ENCODE measurements at places on chromosomes 4 and X.
A peak's percentile ranks its signal among the peaks of the same experiment; 100 is the strongest.

- peak; percentile 89 for DNase-seq
Observed at GRCh38 chrX:39730662-39731329, 367.0 kb downstream of the BCOR start.

DNA sequence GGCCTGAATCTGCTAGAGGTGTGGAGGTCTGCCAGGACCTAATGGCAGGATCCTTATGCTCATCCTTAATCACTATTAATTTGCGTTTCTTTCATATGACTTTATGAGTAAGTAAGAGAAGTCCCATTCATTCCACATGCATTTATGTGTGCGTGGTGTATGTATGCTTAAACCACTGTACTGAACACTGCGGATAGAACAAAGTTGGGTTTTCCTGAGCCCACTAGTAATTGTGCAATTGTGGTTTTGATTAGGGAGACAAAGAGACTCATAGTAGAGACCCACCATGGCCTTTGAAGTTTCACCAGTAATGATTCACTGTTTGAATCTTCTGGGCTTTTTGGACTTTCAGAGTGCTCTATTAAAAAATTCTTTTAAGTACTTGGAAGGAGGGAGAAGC is 498.5 kb upstream of the DIPK2B start:
- peak; percentile 51 for DNase-seq

- DNase-seq, result no peak
Observed at GRCh38 chr4:155187989-155188388, 20.4 kb upstream of the NPY2R start.

- no peak for DNase-seq
Observed at GRCh38 chrX:151676196-151676595, 19.1 kb upstream of the PRRG3 start.

DNA sequence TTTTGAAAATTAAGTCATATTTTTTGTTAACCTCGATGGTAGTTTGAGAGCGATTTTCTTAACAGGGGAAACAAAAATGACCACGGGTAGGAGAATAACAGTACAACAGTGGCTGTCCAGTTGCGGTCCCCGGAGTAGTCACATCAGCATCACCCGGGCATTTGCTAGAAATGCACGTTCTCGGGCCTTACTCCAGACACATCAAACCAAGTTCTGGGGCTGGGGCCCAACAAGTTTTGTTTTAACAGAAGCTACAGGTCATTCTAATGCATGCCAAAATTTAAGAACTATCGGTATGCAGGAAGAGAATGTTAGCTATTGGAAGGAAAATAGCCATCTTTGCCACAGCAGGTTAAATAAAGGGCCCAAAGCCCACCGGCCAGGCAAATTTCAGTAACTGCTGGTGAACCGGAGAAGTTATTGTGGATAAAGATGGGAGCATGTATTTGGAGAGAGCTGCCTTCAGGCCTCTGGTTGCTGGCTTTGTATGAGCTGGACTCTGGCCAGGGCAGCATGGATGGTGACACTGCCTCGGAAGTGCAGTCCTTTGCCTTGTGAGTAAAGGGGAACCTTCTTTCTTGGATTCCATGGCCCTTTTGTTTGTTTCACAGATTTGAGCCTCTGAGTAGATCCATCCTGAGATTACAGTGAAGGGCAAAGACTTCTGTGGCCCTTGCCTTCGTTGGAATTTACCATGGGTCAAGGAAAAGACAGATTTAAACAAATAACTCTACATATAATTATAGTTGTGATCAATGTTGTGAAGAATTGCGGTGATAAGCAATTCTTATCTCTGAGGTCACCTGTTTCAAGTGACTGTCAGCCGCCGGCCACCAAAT is 62.1 kb downstream of the TBC1D14 start:
- no peak for DNase-seq

DNA sequence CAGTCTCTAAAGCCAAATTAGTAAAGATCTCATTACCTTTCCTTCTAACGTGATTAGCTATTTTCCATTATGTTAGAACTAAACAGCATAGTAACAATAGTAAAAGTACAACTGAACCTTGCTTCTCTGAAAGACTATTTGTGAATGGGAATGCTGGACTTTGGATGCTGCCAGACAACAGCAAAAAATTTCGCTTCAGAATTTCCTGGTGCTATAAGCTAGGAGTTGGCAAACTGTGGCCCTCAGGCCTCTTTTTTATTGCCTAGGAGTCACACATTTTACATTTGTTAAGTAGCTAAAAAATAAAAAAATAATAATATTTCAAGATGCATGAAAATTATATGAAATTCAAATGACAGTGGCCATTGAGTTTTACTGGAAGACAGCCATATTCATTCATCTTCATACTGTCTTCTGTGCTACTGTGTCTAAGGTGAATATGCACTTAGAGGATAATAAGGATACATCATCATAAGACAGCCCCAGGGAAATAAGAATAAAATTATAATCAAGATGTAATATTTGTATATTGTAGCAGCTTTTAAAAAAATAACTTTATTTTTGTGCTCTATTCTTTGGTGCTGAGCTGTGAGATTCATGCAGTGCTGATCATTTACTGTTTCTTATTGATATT is 34.6 kb downstream of the RASGEF1B start:
- DNase-seq, result no peak

DNA sequence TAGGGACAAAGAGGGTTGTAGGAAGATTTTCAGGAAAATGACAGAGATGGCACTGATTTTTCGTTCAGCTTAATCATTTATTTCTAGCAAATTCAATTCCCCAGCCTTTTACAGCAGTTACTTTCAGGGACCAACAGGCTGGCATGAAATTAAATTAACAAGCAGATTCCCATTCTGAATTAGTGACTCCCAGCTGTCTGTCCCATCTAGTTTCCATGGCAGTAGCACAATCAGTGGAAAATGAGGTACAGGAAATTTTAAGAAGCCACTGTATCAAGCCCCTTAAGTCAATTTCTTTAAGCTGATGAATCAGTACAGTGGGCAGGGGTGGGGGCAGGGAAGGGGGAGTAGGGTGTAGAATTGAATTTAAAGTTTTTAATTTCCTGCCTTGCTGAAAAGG is 121.1 kb upstream of the TEX13C start:
- no peak for DNase-seq

DNA sequence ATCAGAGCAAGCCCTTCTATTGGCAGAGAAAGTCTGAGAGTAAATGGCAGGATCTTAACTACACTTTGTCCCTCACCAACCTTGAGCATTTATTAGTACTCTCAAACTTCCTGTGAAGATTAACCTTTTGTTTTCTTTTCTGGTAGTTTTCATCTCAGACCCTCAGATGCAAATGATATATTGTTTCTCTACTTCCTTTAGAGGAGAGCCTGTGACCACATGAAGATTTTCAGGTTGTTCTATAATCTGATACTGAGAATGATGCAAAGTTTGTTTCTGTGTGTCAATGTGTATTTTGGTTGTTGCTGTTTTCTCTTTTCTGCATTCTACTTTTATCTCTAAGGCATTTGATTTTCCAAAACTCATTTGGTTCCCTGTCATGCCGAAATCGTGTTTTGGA is 165.8 kb upstream of the CYSLTR1 start:
- DNase-seq, result no peak

DNA sequence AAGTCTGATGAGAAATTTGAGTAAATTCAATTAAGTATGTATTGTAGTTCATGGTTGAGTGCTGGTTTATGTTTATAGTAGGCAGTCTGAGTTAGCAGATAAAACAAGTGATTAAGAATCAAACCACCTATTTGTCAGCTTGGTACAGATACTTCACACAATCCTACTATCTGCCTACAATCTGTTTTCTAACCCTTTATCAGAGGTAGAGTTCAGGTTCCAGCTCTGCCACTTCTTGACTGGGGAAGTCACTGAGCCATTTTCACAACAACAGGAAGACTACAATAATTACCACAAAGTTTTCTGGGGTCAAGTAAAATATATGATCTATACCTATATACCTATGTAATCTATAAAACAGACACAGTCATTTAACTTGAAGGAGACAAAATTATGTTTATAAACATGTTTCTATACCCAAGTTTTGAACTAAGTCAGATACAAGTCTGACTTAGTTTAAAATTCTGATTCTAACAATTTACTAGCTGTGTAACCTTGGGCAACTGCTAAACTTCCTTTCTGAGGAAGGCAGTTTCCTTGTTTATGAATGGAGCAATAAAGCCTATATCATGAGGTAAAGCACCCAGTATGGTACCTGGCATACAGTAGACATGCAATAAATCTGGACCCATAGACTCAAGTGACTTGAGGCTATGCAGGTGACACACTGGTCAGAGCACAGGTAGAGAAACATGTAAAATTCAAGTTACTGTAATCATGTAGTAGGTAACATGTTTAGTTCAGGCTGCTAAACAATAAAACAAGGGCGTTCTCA is 37.2 kb upstream of the BDH2 start:
- no peak for DNase-seq

GRCh38 chr4:71257761-71258160 is 81.1 kb upstream of the SLC4A4 start:
- peak; percentile 32 for DNase-seq

- no peak for DNase-seq
Observed at GRCh38 chrX:109859651-109860050, 126.6 kb upstream of the ACSL4 start.

GRCh38 chrX:50081282-50081889 is 119.4 kb downstream of the AKAP4 start:
- peak; percentile 29 for DNase-seq

GRCh38 chr4:53937918-53938317 is 126.5 kb downstream of the CHIC2 start:
- DNase-seq, result peak; percentile 91

DNA sequence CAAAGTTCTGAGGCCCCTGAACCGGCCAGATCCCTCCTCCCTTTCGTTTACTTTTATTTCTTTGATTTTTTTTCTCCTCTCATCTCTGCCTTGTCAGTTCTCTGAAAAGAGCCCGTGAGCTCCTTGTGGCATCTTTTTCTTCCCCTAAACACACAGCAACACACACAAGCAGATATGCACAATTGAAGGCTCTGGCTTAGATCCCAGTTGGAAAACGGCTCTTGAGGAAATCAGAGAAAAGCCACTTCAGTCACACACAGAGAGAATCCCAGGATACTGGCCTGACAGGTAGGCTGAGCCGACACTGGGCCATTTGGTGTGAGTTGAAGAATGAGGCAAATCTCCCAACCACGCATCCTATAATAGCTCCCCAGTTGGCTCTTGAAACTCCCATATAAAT is 12.9 kb downstream of the DIPK2B start:
- DNase-seq, result no peak
